ENCODE measurements at places on chromosomes 1 and 21. TPM values are rescaled to one million over a fixed set of nuclear protein-coding genes. Genes with fewer than 3 reads are reported as not detected.

- no peak overlapping the region for H3K27ac ChIP-seq
- no peaks in the 10 kb centered on the region for H3K36me3 ChIP-seq
- H3K4me1 ChIP-seq = peaks cover 10% of the 10 kb centered on the region
- no peak overlapping the region for H3K4me3 ChIP-seq
- no peaks in the 10 kb centered on the region for H3K27me3 ChIP-seq
These were observed 156.1 kb downstream of the KIF26B start for GRCh38 chr1:245310571-245311531.

GRCh38 chr1:2632051-2632430 is 775 bp downstream of the MMEL1 start:
- peaks cover 14% of the 10 kb centered on the region for H3K4me1 ChIP-seq
- H3K27ac ChIP-seq = no peak overlapping the region
- DNase-seq = no peak
- no peaks in the 10 kb centered on the region for H3K36me3 ChIP-seq

GRCh38 chr1:29319300-29320110 is 83.2 kb downstream of the PTPRU start:
- no peaks in the 10 kb centered on the region for H3K36me3 ChIP-seq
- no peaks in the 10 kb centered on the region for H3K27me3 ChIP-seq
- H3K4me1 ChIP-seq = no peaks in the 10 kb centered on the region

GRCh38 chr1:109258481-109259466 is 9.4 kb downstream of the CELSR2 start:
- no peak overlapping the region for H3K27ac ChIP-seq
- no peaks in the 10 kb centered on the region for H3K27me3 ChIP-seq
- H3K4me1 ChIP-seq = peaks cover 12% of the 10 kb centered on the region
- H3K4me3 ChIP-seq = no peak overlapping the region
- no peaks in the 10 kb centered on the region for H3K36me3 ChIP-seq
- no peak for DNase-seq

DNA sequence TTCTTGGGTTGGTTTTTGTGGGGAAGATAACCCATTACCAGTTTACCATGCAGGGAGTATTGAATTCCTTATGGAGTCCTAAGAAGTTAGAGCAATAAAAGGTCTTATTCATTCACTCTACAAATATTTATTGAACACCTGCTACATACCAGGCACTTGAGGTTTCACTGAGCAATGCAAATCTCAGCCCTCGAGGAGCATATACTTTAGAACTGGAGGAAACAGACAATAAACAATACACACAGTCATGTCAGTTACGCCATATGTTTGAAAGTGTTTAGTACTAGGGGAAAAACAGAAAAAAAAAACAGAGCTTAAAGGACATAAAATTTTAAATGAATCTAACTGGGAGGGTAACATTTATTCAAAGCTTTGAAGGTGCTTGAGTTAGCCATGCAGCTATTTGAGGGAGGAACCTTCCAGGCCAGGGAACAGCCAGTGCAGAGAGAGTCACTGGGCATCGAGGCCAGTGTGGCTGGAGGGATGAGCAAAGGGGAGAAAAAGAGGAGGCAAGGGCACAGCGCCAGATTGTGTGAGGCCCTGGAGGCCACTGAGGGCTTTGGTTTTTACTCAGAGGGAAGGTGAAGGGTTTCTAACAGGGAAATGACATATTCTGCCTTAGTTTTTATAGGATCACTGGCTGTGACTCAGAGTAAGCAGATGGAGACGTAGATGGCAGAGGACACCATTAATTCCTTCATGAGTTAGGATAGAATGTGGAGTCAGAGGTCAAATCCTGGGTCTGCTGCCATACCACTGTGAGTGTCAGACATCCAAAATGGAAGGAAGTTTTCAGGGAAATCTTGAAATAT is 32.7 kb downstream of the C1orf21 start:
- no peaks in the 10 kb centered on the region for H3K27me3 ChIP-seq
- peak; percentile 13 for DNase-seq
- H3K4me1 ChIP-seq = peaks cover 12% of the 10 kb centered on the region
- no peak overlapping the region for H3K4me3 ChIP-seq
- no peaks in the 10 kb centered on the region for H3K36me3 ChIP-seq

Gene CENPS
- 11.8 TPM for total RNA-seq

DNA sequence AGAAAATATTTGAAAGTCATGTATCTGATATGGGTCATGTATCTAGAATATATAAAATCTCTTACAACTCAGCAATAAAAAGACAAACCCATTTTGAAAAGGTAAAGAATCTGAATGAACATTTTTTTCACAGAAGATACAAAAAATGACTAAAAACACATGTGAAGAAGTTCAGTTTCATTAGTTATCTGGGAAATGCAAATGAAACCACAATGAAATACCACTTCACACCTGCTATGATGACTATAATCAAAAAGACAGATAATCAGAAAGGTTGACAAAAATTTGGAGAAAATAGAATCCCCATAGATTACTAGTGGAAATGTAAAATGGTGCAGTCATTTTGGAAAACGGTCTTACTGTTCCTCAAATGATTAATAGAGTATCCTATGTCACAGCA is 631.0 kb downstream of the MRPL39 start:
- no peak for DNase-seq
- no peaks in the 10 kb centered on the region for H3K4me1 ChIP-seq
- H3K36me3 ChIP-seq = no peaks in the 10 kb centered on the region
- no peak overlapping the region for H3K4me3 ChIP-seq
- no peak overlapping the region for H3K27ac ChIP-seq

DNA sequence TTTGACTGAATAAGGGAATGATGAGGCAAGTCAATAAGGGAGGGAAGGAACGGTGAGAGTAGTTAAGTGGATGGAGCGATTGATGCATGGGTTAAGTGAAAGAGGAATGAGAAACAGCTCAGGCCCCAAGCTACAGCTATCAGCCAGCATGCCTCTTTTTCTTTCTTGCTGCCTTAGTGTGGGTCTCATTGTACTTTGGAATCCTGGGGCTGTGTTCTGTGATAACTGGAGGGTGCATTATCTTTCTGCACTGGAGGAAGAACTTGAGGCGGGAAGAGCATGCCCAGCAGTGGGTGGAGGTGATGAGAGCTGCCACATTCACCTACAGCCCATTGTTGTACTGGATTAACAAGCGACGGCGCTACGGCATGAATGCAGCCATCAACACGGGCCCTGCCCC is 1.0 kb downstream of the TEX38 start:
- no peaks in the 10 kb centered on the region for H3K4me1 ChIP-seq
- no peak overlapping the region for H3K27ac ChIP-seq
- no peak for DNase-seq
- H3K36me3 ChIP-seq = no peaks in the 10 kb centered on the region
- H3K4me3 ChIP-seq = no peak overlapping the region
- no peaks in the 10 kb centered on the region for H3K27me3 ChIP-seq

GRCh38 chr1:70909262-70909822 is 138.3 kb downstream of the PTGER3 start:
- H3K36me3 ChIP-seq = no peaks in the 10 kb centered on the region
- H3K4me1 ChIP-seq = no peaks in the 10 kb centered on the region
- H3K27ac ChIP-seq = no peak overlapping the region
- no peaks in the 10 kb centered on the region for H3K27me3 ChIP-seq
- no peak overlapping the region for H3K4me3 ChIP-seq

DNA sequence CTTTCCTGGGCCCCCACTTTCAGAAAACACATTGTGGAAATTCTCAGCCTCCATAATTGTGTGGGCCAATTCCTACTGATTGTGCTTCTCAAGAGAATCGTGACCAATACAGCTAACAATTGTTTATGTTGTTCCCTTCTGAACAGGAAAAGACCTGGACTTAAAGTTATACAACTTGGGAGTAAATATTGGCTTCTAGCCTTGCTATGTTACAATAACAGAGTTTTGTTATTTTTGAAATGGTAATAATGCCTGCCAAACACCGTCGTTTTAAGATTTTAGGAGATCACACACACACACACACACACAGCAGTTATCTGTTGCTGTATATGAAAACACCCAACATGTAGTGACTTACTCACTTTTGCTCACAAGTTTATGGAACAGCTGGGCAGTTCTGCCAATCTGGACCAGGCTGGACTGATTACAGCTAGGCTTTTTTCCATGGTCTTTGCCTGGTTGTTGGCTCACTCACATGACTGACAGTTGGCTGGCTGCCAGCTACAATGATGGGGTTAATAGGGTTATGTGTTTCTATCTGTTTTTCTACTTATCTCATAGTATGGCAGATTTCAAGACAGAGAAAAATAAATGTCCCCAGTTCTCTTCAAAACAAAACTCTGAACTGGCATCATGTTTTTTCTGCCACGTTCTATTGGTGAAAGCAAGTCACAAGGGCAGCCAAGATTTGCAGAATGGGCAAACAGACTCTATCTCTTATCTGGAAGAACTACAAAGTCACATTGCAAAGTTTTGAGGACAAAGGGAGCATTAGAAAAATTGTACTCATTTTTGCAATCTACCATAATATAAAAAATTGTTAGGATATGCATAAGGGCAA is 447.5 kb downstream of the NEGR1 start:
- no peaks in the 10 kb centered on the region for H3K27me3 ChIP-seq
- H3K4me3 ChIP-seq = no peak overlapping the region
- DNase-seq = peak; percentile 35
- H3K4me1 ChIP-seq = no peaks in the 10 kb centered on the region

Gene SMIM1
- 33.6 TPM for total RNA-seq

- H3K4me1 ChIP-seq = no peaks in the 10 kb centered on the region
- no peak for DNase-seq
- no peak overlapping the region for H3K27ac ChIP-seq
- no peaks in the 10 kb centered on the region for H3K27me3 ChIP-seq
- H3K4me3 ChIP-seq = no peak overlapping the region
These were observed 41.0 kb downstream of the ZNF691 start for GRCh38 chr1:42887366-42887765.

GRCh38 chr21:15742052-15742670 is 12.4 kb downstream of the USP25 start:
- H3K36me3 ChIP-seq = no peaks in the 10 kb centered on the region
- no peak for DNase-seq
- H3K4me1 ChIP-seq = peaks cover 8% of the 10 kb centered on the region

- DNase-seq = no peak
- H3K27me3 ChIP-seq = no peaks in the 10 kb centered on the region
- peak overlapping the region; percentile 21 for H3K27ac ChIP-seq
- no peak overlapping the region for H3K4me3 ChIP-seq
- no peaks in the 10 kb centered on the region for H3K36me3 ChIP-seq
These were observed 53.0 kb downstream of the SLC45A1 start for GRCh38 chr1:8370905-8371315.

DNA sequence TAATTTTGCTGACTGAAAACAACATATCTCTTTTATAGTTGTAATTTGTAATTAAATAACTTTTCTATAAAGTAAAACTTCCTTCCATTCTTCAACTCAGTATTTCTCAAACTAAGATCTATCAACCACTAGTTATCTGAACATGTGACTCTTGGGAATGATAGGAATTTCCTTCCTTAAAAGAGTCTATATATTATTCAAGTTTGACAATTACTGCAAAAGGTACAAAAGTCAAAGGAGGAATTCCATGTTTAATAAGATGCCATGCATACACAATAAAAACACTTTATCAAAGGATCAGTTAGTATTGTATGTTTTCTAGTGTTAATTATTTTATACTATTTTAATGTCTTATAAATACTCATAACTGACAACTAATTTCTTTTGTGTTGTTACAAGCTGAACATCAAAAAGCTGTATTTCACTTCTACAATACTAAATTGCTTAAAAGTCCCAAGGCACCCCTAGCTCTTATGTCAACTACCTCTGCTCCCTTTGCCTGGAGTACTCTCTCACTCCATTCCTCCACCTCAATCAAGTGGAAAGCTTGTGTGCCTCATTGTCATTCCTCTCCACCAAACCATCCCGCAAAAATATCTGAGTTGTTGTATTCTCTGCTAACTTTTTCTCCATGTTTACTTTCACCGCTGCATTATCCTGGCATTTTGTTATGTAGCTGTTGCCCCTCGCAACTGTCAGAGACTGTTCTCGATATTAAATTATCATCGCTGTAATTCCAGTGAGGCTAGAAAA is 67.9 kb downstream of the SLC44A5 start:
- H3K36me3 ChIP-seq = no peaks in the 10 kb centered on the region
- H3K27me3 ChIP-seq = no peaks in the 10 kb centered on the region
- no peak overlapping the region for H3K4me3 ChIP-seq
- H3K4me1 ChIP-seq = no peaks in the 10 kb centered on the region
- no peak for DNase-seq
- no peak overlapping the region for H3K27ac ChIP-seq

DNA sequence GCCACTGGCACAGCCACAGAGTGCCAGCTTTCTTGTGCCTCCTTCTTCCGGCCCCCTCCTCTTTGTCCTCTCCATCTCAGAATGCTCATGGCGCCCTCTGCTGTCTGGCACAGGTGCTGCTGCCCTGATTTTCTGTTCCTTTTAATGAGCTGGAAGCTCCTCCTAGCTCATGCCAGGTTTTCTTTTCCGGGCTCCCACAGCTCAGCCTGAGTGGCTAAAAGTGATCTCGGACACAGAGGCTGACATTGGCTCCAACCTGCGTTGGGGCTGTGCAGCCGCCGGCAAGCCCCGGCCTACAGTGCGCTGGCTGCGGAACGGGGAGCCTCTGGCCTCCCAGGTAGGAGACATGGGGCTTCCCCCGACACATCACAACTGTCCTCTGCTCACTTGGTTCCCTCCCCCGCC is 18.7 kb downstream of the CNTN2 start:
- H3K36me3 ChIP-seq = no peaks in the 10 kb centered on the region
- no peak overlapping the region for H3K27ac ChIP-seq
- no peaks in the 10 kb centered on the region for H3K27me3 ChIP-seq
- H3K4me3 ChIP-seq = no peak overlapping the region
- peak; percentile 89 for DNase-seq

Gene SLC35D1
- 42.3 TPM for total RNA-seq

DNA sequence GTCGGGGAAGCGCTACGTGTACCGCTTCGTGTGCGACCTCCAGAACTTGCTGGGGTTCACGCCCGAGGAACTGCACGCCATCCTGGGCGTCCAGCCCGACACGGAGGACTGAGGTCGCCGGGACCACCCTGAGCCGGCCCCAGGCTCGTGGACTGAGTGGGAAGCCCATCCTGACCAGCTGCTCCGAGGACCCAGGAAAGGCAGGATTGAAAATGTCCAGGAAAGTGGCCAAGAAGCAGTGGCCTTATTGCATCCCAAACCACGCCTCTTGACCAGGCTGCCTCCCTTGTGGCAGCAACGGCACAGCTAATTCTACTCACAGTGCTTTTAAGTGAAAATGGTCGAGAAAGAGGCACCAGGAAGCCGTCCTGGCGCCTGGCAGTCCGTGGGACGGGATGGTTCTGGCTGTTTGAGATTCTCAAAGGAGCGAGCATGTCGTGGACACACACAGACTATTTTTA is 17.1 kb downstream of the ETS2 start:
- no peak overlapping the region for H3K4me3 ChIP-seq
- H3K27ac ChIP-seq = peak overlapping the region; percentile 75
- H3K27me3 ChIP-seq = no peaks in the 10 kb centered on the region
- H3K36me3 ChIP-seq = peaks cover 13% of the 10 kb centered on the region
- no peak for DNase-seq

GRCh38 chr1:166193057-166193698 is 26.4 kb upstream of the FAM78B start:
- no peaks in the 10 kb centered on the region for H3K27me3 ChIP-seq
- no peaks in the 10 kb centered on the region for H3K4me1 ChIP-seq
- DNase-seq = peak; percentile 11
- no peak overlapping the region for H3K4me3 ChIP-seq
- H3K27ac ChIP-seq = no peak overlapping the region

Gene PRDX6
- 371 TPM for total RNA-seq

GRCh38 chr1:118266436-118266835 is 81.4 kb upstream of the SPAG17 start:
- H3K36me3 ChIP-seq = no peaks in the 10 kb centered on the region
- no peak for DNase-seq
- H3K4me1 ChIP-seq = no peaks in the 10 kb centered on the region
- H3K4me3 ChIP-seq = no peak overlapping the region
